ENCODE measurements at places on chromosomes 5 and 9. TPM values are rescaled to one million over a fixed set of nuclear protein-coding genes. Genes with fewer than 3 reads are reported as not detected.
A peak's percentile ranks its signal among the peaks of the same experiment; 100 is the strongest.

DNA sequence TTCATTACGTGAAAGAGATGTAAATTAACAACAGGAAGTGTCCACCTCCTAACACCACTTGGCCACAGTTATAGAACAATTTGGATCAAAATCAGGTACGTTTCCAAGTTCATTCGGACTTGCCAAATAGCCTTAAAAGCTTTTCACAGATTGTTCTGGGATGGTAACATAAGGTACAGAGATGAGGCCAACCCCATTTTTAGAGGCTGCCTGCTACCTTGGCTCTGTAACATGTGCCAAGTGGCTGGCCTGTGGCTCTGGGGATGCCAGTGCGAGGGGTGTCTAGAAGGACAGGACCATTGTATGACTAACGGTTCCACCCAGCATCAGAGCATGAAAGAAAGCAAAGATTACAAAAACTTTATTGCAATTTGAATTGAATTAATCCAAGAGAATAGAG is 91.0 kb downstream of the LHFPL2 start:
- no peak overlapping the region for H3K4me3 ChIP-seq
- DNase-seq = no peak
- peaks cover 19% of the 10 kb centered on the region for H3K27me3 ChIP-seq
- no peaks in the 10 kb centered on the region for H3K36me3 ChIP-seq

GRCh38 chr5:93406971-93407401 is 174.0 kb downstream of the NR2F1-AS1 start:
- no peak overlapping the region for H3K4me3 ChIP-seq
- no peaks in the 10 kb centered on the region for H3K27me3 ChIP-seq
- no peak overlapping the region for H3K27ac ChIP-seq
- no peaks in the 10 kb centered on the region for H3K4me1 ChIP-seq
- DNase-seq = no peak
- H3K36me3 ChIP-seq = no peaks in the 10 kb centered on the region

DNA sequence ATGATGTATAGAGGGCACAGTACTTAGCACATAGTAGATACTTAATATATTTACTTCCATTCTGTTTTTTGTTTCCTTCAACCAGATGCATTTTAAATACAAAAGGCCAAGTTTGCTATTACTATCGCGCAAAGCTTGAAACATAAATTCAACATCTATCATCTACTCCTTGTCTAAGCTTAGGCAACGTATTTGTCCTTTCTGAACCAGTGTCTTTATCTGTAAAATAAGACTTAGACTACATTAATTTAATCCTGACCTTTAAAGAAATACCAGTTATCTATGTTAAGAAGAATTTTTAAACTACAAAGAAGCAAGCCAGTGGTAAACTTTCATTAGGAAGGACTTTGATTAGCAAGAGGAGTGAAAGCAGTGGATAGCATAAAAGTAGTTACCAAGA is 173.0 kb downstream of the WDR70 start:
- no peaks in the 10 kb centered on the region for H3K27me3 ChIP-seq
- no peak for DNase-seq
- H3K4me1 ChIP-seq = no peaks in the 10 kb centered on the region
- no peaks in the 10 kb centered on the region for H3K36me3 ChIP-seq
- H3K27ac ChIP-seq = no peak overlapping the region
- no peak overlapping the region for H3K4me3 ChIP-seq

DNA sequence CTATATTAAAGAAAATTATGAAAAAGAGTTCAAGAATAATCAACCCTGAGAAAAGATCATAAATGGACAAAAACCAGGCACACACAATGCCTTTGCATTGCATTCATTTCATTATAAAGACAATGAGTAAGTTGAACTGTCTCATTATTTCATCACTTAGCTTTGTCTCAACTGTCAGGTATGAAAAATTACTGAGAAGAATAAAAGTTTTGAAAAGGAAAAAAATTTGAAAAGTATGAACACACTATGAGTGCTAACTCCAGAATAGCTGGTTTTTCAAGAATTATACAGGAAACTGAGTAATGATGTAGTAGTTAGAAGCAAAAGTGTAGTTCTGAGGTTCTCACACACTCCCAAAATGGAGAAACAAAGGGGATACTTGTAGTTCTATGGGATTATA is 16.3 kb upstream of the ANXA1 start:
- no peak for DNase-seq
- peaks cover 12% of the 10 kb centered on the region for H3K4me1 ChIP-seq
- no peak overlapping the region for H3K27ac ChIP-seq
- no peak overlapping the region for H3K4me3 ChIP-seq
- H3K36me3 ChIP-seq = no peaks in the 10 kb centered on the region
- H3K27me3 ChIP-seq = no peaks in the 10 kb centered on the region

- no peak overlapping the region for H3K27ac ChIP-seq
- no peak overlapping the region for H3K4me3 ChIP-seq
- H3K4me1 ChIP-seq = no peaks in the 10 kb centered on the region
- no peaks in the 10 kb centered on the region for H3K36me3 ChIP-seq
- H3K27me3 ChIP-seq = peaks cover 5% of the 10 kb centered on the region
Observed at GRCh38 chr5:96402500-96402899, 30.5 kb downstream of the PCSK1 start.

GRCh38 chr5:145887976-145888574 is 15.3 kb upstream of the GRXCR2 start:
- H3K36me3 ChIP-seq = no peaks in the 10 kb centered on the region
- no peaks in the 10 kb centered on the region for H3K4me1 ChIP-seq
- H3K27ac ChIP-seq = no peak overlapping the region
- H3K4me3 ChIP-seq = no peak overlapping the region
- DNase-seq = no peak

DNA sequence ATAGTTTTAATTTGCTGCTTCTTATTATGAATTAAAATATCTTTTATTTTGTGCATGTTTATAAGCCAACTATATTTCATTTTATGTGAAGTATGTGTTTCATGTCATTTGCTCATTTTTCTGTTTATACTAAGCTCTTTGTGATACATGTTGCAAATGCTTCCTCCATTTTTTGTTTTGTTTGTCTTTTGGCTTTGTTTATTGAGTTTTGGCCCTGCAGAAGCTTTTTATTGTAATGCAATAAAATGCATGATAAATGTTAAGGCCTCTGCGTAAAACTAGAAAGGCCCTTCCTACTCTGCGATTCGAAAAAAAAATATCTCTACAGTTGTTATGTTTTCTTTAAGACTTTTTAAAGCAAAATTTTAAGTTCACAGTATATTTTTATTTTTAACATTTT is 9.4 kb downstream of the ZNF366 start:
- DNase-seq = no peak
- H3K36me3 ChIP-seq = no peaks in the 10 kb centered on the region
- H3K4me1 ChIP-seq = no peaks in the 10 kb centered on the region
- H3K27me3 ChIP-seq = no peaks in the 10 kb centered on the region
- no peak overlapping the region for H3K4me3 ChIP-seq

CRHBP gene
- total RNA-seq = 2.5 TPM

- H3K27ac ChIP-seq = no peak overlapping the region
- H3K27me3 ChIP-seq = no peaks in the 10 kb centered on the region
- no peak for DNase-seq
- H3K4me1 ChIP-seq = no peaks in the 10 kb centered on the region
- no peaks in the 10 kb centered on the region for H3K36me3 ChIP-seq
Observed at GRCh38 chr9:95715868-95716435, 159.5 kb upstream of the ERCC6L2 start.

DNA sequence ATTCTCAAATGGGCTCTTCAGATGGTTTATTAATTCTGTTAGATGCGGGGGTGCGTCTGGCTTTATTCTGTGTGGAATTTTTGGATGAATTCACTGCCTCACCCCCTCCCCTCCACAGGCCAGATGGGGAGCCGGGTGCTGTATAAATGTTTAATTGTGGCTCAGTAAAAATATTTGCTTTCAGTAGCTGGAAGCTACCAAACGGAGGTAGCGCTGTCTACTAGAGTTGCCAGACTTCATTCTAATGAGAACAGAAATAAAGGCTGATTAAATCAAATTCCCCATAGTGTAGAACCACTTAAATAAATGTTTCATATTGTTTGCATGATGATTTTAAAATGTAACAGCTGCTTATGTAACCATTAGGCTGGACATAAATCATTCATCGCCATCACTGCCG is 34.5 kb upstream of the KCNMB1 start:
- no peak overlapping the region for H3K27ac ChIP-seq
- no peaks in the 10 kb centered on the region for H3K36me3 ChIP-seq
- peaks cover 6% of the 10 kb centered on the region for H3K4me1 ChIP-seq

GRCh38 chr5:95808686-95809413 is 13.7 kb downstream of the GLRX start:
- H3K36me3 ChIP-seq = peaks cover 15% of the 10 kb centered on the region
- DNase-seq = peak; percentile 94
- peak overlapping the region; percentile 68 for H3K4me3 ChIP-seq
- H3K27ac ChIP-seq = peak overlapping the region; percentile 74

DNA sequence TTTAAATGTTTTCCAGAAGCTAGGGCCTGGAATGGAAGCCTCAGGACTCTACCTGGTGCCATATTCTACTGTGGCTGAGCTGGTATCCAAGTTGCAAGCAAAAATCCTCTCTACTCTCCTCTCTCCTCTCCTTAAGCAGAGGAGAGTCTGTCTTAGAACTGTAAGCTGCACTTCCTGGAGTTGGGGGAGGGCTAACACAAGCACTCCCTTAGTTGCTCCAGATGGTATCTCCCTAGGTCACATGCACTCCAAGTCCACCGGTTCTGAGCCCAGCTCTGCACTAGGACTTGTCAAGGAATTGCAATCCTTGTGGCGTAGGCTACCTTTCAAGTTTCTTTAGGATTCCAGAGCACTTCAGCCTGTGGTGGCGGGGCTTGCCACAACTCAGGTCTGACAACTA is 513.9 kb upstream of the RGMB start:
- H3K27me3 ChIP-seq = no peaks in the 10 kb centered on the region
- no peaks in the 10 kb centered on the region for H3K36me3 ChIP-seq
- H3K27ac ChIP-seq = no peak overlapping the region
- DNase-seq = no peak
- no peak overlapping the region for H3K4me3 ChIP-seq
- H3K4me1 ChIP-seq = no peaks in the 10 kb centered on the region

GRCh38 chr5:57804007-57804444 is 321.4 kb upstream of the ACTBL2 start:
- H3K27ac ChIP-seq = no peak overlapping the region
- no peaks in the 10 kb centered on the region for H3K36me3 ChIP-seq
- DNase-seq = no peak
- H3K4me1 ChIP-seq = no peaks in the 10 kb centered on the region
- peaks cover 3% of the 10 kb centered on the region for H3K27me3 ChIP-seq

DNA sequence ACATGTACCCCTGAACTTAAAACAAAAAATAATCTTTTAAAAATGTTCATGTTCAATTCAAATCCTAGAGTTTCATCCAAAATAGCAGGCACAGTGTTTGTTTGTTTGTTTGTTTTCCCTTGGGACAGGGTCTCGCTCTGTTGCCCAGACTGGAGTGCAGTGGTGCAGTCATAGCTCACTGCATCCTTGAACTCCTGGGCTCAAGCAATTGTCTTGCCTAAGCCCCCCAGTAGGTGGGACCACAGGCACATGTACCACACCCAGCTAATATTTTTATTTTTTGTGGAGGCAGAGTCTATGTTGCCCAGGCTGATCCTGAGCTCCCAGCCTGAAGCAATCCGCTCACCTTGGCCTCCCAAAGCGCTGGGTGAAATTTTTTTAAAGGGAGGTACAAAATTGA is 5.0 kb upstream of the POLR1E start:
- H3K4me1 ChIP-seq = peaks cover 7% of the 10 kb centered on the region
- H3K4me3 ChIP-seq = no peak overlapping the region
- no peak overlapping the region for H3K27ac ChIP-seq
- H3K36me3 ChIP-seq = no peaks in the 10 kb centered on the region
- no peak for DNase-seq
- H3K27me3 ChIP-seq = peaks cover 13% of the 10 kb centered on the region

ZNF883 gene
- total RNA-seq = 0.52 TPM

- H3K36me3 ChIP-seq = no peaks in the 10 kb centered on the region
- H3K4me1 ChIP-seq = no peaks in the 10 kb centered on the region
- no peak overlapping the region for H3K27ac ChIP-seq
- DNase-seq = no peak
Observed at GRCh38 chr9:87359264-87359663, 138.4 kb upstream of the DAPK1 start.

DNA sequence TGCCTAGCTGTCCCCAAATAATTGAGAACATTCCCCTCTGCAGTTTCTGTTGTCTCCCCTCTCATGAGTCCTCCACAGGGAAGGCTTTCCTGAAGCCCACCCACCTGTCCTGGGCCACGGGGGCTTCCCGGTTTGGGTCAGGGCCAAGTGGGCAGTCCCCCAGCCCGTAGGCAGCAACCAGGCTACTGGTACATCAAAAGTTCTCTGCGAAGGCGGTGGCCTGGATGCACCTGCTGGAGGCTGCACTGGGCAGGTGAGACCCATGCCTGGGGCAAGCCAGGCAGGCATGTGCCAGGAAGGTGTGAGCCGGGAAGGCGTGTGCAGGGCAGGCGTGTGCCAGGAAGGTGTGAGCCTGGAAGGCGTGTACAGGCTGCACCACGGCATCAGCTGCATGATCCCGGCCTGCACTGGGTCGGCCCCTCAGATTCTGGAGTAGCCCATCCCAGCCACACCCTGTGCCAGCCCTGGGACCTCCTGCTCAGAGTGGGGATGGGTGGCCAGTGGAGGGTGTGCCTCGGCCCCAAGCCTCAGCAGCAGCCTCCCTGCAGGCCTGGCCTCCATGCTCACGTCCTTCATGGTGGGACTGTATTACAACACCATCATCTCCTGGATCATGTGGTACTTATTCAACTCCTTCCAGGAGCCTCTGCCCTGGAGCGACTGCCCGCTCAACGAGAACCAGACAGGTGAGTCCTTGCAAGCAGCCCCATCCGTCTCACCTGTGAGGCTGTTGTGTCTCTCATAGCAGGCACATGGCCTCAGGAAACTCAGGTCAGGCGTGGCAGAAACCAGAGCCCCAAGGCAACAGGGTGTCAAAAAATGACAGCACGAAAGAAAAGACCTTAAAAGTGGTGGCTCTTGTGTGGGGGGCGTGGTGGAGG is 8.7 kb downstream of the SLC6A19 start:
- no peaks in the 10 kb centered on the region for H3K27me3 ChIP-seq
- H3K27ac ChIP-seq = no peak overlapping the region
- no peak for DNase-seq
- no peaks in the 10 kb centered on the region for H3K4me1 ChIP-seq
- no peak overlapping the region for H3K4me3 ChIP-seq

NAIP gene
- 33.5 TPM for total RNA-seq

- DNase-seq = no peak
- no peak overlapping the region for H3K4me3 ChIP-seq
- H3K36me3 ChIP-seq = peaks cover 35% of the 10 kb centered on the region
- no peaks in the 10 kb centered on the region for H3K27me3 ChIP-seq
- peaks cover 32% of the 10 kb centered on the region for H3K4me1 ChIP-seq
- no peak overlapping the region for H3K27ac ChIP-seq
Observed at GRCh38 chr9:136441191-136441680, 1.6 kb upstream of the INPP5E start.

WNT8A gene
- not detected for total RNA-seq

GRCh38 chr5:158178535-158178934 is 319.6 kb upstream of the CLINT1 start:
- no peak for DNase-seq
- H3K27ac ChIP-seq = no peak overlapping the region
- no peak overlapping the region for H3K4me3 ChIP-seq
- H3K36me3 ChIP-seq = no peaks in the 10 kb centered on the region
- no peaks in the 10 kb centered on the region for H3K27me3 ChIP-seq

DNA sequence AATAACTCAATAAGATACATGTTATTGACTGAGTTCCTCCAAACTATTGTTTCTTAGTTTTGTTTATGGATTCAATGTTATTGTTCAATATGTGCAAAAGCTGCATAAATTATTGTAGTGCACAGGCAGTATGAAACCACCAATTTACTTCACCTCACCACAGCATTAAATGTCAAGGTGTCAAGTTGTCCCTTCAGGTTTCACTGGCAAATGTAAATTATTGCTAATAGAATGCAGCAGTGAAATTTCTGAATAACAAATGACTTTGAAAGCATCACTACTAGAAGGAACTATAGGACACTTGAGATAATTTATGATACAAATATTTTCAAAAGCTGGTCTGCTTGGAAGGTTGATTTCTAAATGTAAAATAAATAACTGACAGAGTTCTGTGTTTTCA is 116.4 kb upstream of the PTPRD start:
- H3K4me1 ChIP-seq = no peaks in the 10 kb centered on the region
- no peaks in the 10 kb centered on the region for H3K36me3 ChIP-seq
- no peak for DNase-seq
- H3K27me3 ChIP-seq = no peaks in the 10 kb centered on the region
